ENCODE measurements at places on chromosomes 6 and 20. TPM values are rescaled to one million over a fixed set of nuclear protein-coding genes. Genes with fewer than 3 reads are reported as not detected.

Gene MYB
- 250 TPM for total RNA-seq

Gene KHDRBS2
- 6.5 TPM for total RNA-seq

Gene COMMD7
- 43.4 TPM for total RNA-seq

Gene C6orf141
- 1.3 TPM for total RNA-seq

Gene SLC22A16
- total RNA-seq, result 25.6 TPM

Gene ARMC2
- 2.4 TPM for total RNA-seq

Gene HCRTR2
- not detected for total RNA-seq
